ENCODE measurements at places on chromosomes 3 and 15.

DNA sequence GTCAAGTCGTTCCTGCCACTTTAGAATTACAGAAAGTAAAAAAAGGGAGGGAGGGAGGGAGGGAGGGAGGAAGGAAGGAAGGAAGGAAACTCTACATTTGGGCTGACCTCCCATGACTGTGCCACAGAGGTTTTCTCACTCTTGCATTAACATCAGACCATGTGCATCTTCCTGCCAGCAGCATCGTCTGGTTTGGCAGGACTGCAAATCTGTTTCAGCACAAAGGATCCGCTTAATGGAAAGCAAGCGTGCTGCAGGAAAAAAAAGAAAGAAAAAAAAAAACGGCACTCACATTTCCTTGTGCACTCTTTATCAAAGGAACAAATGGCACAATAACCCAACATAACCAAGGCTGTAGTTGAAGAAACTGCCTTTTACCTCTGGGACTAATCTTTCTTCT lies 148.8 kb upstream of the HES1 start:
- H3K27me3 ChIP-seq, result no peaks in the 10 kb centered on the region
- DNase-seq, result no peak
- H3K36me3 ChIP-seq, result no peaks in the 10 kb centered on the region
- no peaks in the 10 kb centered on the region for H3K4me1 ChIP-seq
- H3K4me3 ChIP-seq, result no peak overlapping the region
- H3K27ac ChIP-seq, result no peak overlapping the region

DNA sequence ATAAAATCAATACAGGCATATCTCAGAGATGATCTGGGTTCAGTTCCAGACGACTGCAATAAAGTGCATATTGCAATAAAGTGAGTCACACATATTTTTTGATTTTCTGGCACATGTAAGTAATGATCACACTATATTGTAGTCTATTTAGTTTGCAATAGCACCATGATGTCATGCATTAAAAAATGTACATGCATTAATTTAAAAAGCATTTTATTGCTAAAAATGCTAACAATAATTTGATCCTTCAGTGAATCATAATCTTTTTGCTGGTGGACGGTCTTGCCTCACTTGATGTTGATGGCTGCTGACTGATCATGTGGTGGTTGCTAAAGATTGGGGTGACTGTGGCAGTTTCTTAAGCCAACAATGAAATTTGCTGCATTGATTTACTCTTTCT lies 511.1 kb downstream of the OTOL1 start:
- no peak for DNase-seq
- H3K4me3 ChIP-seq, result no peak overlapping the region
- H3K36me3 ChIP-seq, result no peaks in the 10 kb centered on the region
- no peaks in the 10 kb centered on the region for H3K4me1 ChIP-seq
- no peak overlapping the region for H3K27ac ChIP-seq
- no peaks in the 10 kb centered on the region for H3K27me3 ChIP-seq

DNA sequence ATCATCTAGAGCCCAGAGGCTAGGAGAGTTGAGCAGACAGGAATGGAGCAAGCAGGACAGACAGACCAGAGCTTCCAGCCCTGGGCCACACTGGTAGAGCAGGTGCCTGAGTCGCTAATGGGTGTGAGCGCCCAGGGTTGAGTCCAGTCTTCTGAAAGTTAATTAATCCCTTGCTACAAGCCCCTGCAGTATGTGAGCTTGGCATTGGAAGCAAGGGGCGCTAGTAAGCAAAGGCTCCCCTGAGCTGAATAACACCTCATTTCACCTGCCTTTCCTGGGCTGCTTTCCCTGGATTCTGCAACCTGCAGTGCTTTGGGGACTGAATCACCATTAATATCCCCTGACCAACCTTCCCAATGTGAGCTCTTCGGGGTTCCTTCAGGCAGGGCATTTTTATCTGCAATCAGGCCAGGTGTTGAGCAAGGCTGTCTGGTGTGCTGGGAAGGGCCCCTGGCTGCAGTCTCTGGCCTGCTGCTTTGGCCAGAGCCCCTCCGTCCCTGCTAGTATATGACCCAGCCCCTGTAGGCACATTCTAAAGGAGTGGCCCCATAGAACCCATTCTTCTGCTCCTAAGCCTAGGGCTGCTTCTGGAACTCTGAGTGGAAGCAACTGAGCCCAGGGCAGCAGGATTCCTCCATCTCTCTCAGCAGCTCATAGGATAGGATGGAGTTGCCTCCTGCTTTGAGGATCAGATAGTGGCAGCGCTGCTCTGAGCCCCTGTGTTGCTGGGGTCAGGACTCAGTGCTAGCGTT lies 45.1 kb upstream of the EPHB1 start:
- H3K4me1 ChIP-seq, result no peaks in the 10 kb centered on the region
- no peaks in the 10 kb centered on the region for H3K36me3 ChIP-seq
- no peak overlapping the region for H3K27ac ChIP-seq
- DNase-seq, result no peak

DNA sequence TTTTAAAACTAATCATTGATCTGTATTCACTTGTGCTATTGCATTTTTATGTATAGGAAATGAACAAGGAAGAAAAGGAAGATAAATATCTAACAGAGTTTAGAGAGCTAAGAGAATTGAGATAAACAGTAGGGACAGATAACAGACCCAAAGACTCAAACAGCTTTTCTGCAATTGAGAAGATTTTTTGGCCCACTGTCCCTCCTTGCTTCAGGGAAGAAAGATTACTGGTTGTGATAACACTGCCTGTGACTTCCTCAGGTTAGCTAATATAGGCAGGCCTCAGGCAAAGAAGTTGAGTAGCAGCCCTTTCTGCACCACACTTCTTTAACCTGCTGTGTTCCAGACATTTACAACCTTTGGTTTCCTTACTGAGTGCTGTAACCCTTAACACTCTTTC lies 2.7 kb upstream of the COX17 start:
- H3K4me3 ChIP-seq, result no peak overlapping the region
- no peaks in the 10 kb centered on the region for H3K36me3 ChIP-seq
- DNase-seq, result no peak
- H3K27ac ChIP-seq, result no peak overlapping the region
- H3K4me1 ChIP-seq, result peaks cover 9% of the 10 kb centered on the region
- no peaks in the 10 kb centered on the region for H3K27me3 ChIP-seq

DNA sequence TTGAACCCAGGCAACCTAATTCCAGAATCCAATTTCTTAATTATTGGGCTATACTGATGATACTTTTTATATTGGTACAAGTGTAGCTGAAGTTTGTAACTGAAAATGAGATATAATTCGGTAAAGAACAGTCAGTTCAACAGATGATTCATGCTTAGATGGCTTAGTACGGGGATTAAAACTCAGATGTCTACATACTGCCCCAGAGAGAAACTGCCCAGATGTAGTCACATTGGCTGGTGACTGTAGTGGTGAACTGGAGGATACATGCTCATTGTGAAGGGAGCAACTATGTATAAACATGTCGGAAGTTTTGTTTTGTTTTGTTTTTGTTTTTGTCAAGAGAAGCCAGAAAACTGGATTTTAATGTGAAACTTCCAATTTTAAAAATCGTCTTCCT lies 179.6 kb downstream of the ADAMTSL3 start:
- no peaks in the 10 kb centered on the region for H3K36me3 ChIP-seq
- no peaks in the 10 kb centered on the region for H3K27me3 ChIP-seq
- no peak for DNase-seq

GRCh38 chr3:114299421-114299820 lies 5.6 kb downstream of the TIGIT start:
- no peak overlapping the region for H3K27ac ChIP-seq
- no peak overlapping the region for H3K4me3 ChIP-seq
- no peak for DNase-seq

DNA sequence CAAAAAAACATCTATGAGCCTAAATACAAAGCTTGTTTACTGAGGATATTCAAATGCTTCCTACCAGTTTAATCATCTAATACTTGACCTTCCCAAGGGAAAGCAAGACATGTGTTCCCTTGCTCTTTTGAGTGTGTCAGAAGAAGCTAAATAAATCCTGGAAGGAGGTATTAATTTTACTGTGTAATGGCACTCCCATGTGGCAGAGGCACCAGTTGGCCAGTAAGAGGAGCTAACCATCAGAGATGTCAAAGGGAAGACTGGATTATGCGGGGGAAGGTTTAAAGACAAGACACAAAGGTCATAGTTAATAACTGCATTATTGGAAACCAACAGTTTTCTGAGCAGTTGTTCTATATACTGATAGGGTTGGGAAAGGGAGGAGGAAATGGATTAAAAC lies 125.1 kb downstream of the SUCLG2 start:
- no peak overlapping the region for H3K4me3 ChIP-seq
- no peak overlapping the region for H3K27ac ChIP-seq
- no peaks in the 10 kb centered on the region for H3K36me3 ChIP-seq
- H3K27me3 ChIP-seq, result no peaks in the 10 kb centered on the region
- no peak for DNase-seq

DNA sequence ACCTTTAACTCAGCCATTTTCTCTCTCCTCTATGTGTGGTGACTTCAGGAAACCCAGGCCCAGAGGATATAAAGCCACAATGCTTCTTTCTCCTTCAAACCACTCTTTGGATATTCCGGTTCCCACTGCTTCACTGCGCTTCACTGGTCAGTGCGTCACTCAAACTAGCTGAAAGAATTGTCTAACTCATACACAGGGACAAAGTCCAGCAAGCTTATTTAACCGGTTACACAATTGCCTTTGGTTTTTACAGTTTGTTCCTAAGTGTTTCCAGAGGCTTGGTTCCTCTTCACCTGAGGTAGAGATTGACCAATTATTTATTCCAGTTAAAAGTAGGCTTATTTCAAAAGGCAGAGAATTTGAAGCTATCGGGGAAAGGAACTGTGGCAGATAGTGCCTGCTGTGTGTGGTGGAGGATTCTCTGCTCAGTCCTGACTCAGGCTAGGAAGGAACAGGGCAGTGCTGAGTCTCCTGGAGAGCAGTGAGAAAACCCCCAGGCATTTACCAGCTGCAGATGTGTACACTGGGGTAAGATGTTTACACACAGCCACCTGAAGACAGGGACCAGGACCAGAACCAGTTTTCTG lies at the start of gene HGD:
TSS of gene HGD (minus strand) at position 145 of the 587 bp plus-strand sequence. CDS start at position 17, 128 bp downstream.
- H3K36me3 ChIP-seq, result no peaks in the 10 kb centered on the region
- H3K27me3 ChIP-seq, result no peaks in the 10 kb centered on the region
- peak within 1 kb of the TSS; percentile 6 for H3K4me3 ChIP-seq

DNA sequence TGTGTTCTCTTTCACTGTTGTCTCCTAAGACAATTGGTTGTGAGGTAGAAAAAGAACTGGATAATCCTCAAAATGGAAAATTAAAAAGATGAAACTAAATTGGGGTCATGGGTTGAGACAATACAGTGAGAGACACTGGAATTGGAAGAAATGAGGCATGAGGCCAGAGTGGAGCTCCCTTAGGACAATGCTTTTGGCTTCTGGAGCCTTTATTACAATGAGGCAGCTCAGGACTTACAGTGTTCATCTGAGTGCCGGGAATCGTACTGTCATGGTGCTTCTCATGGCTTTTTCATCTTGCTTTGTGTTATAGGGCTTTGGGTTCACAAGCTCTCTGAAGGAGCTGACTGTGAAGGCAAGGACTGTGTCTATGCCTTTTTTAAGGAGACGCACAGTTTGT lies 293.5 kb downstream of the SOX2 start:
- no peak overlapping the region for H3K4me3 ChIP-seq
- no peaks in the 10 kb centered on the region for H3K4me1 ChIP-seq
- no peak overlapping the region for H3K27ac ChIP-seq
- no peaks in the 10 kb centered on the region for H3K27me3 ChIP-seq
- DNase-seq, result no peak
- no peaks in the 10 kb centered on the region for H3K36me3 ChIP-seq

- no peak for DNase-seq
- H3K4me1 ChIP-seq, result no peaks in the 10 kb centered on the region
- no peak overlapping the region for H3K4me3 ChIP-seq
- H3K27ac ChIP-seq, result no peak overlapping the region
- H3K27me3 ChIP-seq, result peaks cover 13% of the 10 kb centered on the region
- H3K36me3 ChIP-seq, result no peaks in the 10 kb centered on the region
These were observed 133.6 kb downstream of the MEIS2 start for GRCh38 chr15:36966708-36967107.

DNA sequence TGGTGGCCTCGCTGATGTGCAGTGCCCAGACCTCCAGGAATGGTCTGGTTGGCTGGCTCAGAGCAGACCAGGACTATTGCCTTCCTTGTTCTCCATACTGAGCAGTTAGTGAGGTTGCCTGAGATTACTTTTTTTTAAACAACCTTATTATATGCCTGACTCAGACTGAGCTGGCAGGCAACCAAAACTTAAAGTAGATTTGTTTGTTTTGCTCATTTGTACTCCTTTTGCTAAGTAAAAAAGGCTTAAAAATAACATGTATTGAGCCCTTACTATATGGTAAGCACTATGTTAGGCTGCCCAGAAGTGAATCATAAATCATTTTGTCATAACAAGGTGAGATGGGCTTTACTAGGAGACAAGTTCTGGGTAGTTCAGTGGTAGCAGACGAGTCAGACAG lies 92.4 kb downstream of the GHSR start:
- H3K27me3 ChIP-seq, result no peaks in the 10 kb centered on the region
- no peaks in the 10 kb centered on the region for H3K36me3 ChIP-seq
- no peak overlapping the region for H3K27ac ChIP-seq
- no peak overlapping the region for H3K4me3 ChIP-seq

DNA sequence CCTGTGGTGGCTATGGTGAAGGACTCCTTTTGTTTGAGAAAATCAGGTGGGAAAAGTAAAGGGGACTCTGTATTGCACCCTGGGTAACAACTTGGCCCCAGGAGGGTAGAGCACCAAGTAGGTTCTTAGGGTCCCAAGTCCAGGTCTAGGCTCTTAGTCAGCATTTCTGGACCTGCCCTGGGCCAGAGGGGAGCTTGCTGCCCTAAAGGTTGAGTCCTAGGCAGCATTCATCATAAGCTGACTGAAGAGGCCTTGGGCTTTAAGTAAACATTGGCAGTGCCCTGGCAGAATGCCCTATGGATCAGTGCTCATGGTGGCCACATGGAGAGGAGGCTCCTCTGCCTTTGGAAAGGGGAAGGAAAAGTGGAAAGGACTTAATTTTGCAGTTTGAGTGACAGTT lies 268.5 kb upstream of the CTNNB1 start:
- H3K4me3 ChIP-seq, result no peak overlapping the region
- no peak overlapping the region for H3K27ac ChIP-seq
- no peak for DNase-seq
- no peaks in the 10 kb centered on the region for H3K4me1 ChIP-seq
- H3K36me3 ChIP-seq, result no peaks in the 10 kb centered on the region
